ENCODE measurements at places on chromosomes 4 and X. TPM values are rescaled to one million over a fixed set of nuclear protein-coding genes. Genes with fewer than 3 reads are reported as not detected.

Gene ADGRL3
- total RNA-seq = 15.3 TPM

Gene MMRN1
- total RNA-seq = 2.5 TPM

Gene FGF5
- 0.30 TPM for total RNA-seq

Gene MAB21L2
- 0.19 TPM for total RNA-seq

Measured in cardiac septum (tissue), 1 donor.